ENCODE measurements at places on chromosomes 2 and 18.

DNA sequence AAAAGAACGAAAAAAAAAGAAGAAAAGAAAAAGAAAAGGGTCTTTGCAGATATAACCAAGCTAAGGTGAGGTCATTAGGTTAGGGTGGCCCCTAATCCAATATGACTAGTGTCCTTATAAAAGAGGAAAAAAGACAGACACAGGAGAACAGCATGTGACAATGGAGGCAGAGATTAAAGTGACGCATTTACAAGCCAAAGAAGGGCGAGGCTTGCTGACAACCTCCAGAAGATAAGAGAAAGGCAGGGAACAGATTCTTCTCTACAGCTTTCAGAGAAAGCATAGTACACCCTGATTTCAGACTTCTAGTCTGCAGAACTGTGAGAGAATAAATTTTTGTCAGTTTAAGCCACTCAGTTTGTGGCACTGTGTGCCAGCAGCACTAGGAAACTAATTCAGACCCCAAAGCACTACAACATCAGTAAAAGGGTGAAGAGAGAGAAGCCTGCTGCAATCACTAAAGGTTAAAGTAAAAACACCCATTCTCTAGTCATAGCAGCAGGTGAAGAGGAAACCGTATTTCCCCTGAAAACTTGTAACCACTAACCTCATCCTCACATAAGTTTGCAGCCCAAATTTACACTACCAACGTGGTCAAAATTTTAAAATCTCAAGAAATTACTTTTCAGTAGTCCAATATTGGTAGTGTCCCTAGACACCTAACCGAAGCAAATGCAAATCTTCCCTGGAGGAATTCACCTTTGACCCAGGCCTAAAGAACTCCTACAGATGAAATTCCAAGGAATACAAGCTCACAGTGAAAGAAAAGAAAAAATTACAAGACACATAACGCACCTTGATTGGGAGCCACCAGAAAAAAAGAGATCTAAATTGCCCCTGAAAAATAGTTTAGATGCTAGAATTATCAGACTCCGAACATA lies 17.5 kb downstream of the REEP1 start:
- DNase-seq = no peak

- no peak for DNase-seq
Measured at GRCh38 chr2:1715184-1716013, 28.9 kb downstream of the PXDN start.

DNA sequence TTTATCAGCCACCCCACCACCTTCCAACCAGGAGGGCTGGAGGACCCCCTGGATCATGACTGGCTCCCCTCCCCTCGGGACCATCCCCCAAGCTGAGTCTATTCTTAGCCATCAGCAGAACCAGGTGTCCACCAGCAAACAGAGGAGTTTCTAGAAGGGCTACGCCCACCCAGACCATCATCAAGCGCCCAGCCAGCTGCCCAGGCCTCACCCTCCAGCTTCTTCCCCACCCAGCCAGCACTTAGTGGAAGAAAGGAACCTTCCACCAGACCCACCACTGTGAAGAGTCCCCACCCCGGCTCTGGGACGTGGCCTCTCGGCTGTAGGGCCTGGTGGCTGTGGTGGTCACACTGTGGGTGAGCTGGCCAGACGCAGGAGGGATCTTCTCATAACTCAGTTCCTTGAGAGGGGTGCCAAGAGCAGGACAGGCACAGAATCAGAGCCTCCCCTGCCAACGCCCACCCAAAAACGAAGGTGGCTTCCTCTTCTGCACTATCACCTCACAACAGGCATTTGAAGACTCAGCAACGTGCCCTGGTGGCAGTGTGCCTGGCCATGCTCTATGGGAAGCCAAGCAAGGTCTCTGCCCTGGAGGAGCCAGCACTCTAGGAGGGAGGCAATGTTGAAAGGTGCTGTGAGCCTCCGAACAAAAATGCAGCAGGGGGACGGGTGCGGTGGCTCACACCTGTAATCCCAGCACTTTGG lies 19.0 kb downstream of the BIN1 start:
- no peak for DNase-seq

GRCh38 chr2:205496772-205497171 lies 185.5 kb upstream of the NRP2 start:
- DNase-seq = no peak

DNA sequence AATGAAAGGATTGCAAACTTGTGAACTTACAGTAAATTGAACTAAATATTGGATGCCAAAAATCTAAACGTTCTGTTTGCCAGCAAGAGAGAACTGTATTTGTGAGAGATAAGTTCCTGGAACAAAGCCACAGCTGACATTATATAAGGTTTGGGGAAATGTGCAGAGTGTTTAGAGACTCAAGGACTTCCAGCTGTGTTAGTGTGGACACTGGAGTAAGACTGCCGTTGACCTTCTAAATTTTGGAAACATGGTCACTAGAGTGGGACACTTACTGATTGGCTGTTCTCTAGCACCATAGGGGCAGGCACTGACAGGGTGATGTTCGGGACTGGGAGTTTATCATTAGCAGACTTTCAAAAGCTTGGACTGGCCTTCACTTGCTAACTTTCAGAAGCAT lies 40.5 kb downstream of the SCN9A start:
- no peak for DNase-seq

GRCh38 chr2:103268841-103269498 lies 507.1 kb downstream of the TMEM182 start:
- DNase-seq = no peak

GRCh38 chr2:117536139-117536538 lies 278.4 kb upstream of the DDX18 start:
- no peak for DNase-seq

DNA sequence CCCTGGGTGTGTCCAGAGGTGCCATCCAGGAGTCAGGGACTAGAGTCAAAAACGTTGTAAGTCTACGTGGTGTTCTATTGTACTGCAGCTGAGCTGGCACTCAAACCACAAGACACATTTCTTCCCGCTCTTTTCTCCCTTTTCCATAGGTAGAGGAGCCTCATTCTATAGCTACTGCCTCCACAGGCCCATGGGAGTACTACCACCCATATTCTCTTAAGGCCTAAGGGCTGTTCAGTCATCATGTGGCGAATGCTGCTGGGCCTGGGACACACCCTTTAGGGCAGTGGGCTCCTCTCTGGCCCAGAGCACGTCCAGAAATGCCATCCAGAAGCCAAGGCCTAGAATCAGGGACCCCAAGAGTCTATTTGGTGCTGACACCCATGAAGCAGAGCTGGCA lies 1271.7 kb downstream of the CNTNAP5 start:
- no peak for DNase-seq

GRCh38 chr2:161905389-161906046 lies 168.5 kb downstream of the DPP4 start:
- DNase-seq = no peak

- DNase-seq = no peak
Measured at GRCh38 chr2:180604077-180604476, 376.3 kb upstream of the UBE2E3 start.

DNA sequence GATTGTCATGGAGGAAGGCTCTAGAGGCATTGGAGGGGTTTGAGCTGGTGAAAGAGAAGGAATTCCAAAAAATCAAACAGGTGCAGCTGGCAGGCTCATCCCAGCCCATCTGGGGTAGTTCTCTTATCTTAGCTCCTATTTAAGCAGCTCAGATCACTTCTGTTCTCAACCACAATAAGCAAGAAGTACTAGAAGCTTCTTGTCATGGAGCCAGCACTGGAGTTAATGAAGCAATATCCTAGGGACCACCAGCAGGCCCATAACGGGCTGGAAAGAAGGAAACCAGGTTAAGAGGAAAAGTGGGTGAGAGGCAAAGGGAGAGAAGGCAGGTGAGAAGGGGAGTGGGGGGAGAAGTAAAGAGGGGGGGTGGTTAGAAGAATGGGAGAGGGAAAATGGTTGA lies 100.7 kb upstream of the ZFP36L2 start:
- no peak for DNase-seq

DNA sequence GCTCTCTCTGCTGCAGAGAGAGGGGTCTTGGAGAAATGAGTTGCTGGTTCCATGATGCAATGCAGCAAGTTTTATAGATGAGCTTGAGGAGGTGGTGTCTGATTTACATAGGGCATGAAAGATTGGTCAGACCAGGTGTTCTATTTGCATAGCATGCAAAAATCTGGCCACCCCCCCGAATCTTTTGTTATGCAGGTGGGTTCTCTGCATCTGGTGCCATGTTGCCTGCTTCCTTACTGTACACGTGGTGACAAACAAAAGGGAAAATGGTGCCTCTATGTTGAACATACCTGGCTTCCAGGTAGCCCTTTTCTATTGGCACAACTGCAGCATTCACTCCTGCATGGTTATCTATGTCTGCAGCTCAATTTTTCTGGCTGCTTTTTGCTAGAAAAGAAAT lies 169.4 kb downstream of the GALNT1 start:
- no peak for DNase-seq

GRCh38 chr2:200600549-200601225 lies 14.9 kb downstream of the AOX1 start:
- no peak for DNase-seq

- no peak for DNase-seq
Measured at GRCh38 chr2:105969552-105969951, 224.5 kb downstream of the UXS1 start.

DNA sequence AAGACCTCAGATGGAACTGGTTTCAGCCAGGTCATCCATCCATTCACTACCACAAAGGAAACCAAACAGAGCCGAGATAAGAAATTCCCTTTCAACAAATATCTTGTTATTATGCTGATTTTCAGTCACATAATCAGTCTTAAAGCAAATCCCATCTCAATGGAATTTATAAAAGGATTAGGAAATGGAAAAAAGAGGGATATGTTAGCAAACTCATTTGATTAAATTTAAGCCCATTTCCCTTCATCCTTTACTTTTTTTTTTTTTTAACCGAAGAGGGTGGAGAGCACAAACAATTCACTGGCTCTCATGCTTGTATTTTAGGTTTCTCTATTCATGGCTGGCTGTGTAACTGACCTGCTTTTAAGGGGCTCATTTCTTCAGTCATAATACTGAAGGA lies 109.0 kb upstream of the GATA6 start:
- no peak for DNase-seq

DNA sequence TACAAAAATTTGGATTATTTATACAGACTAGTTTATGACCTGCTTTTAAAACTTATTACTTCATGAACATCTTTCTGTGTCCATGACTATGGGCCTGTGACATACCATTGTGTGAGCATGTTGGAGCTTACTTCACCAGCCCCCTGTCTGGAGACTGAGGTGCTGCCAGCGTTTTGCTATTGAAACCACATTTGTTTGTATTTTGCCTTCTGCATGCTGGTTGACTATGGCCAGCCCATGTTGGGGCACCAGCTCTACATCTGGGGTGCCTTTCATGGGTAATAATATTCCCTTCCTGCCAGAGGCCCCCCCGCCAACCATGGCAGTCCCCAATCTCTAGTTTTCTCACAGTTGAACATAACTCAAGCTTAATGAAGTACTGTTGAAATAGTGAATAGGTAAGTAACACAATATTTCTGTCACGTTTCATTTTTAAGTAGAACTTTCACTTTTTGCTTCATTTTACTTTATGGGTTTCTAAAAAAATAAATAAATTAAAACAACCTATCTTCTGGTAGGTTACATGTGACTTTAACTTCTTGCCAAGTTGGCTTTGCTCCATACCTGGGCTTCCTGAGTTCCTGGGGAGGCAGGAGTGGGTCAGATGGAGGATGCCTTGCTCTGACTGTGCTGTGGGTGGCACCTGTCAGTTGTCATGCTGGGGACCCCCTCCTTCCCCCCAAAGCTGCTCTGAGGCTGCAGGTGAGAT lies 63.9 kb downstream of the DGKD start:
- DNase-seq = no peak

DNA sequence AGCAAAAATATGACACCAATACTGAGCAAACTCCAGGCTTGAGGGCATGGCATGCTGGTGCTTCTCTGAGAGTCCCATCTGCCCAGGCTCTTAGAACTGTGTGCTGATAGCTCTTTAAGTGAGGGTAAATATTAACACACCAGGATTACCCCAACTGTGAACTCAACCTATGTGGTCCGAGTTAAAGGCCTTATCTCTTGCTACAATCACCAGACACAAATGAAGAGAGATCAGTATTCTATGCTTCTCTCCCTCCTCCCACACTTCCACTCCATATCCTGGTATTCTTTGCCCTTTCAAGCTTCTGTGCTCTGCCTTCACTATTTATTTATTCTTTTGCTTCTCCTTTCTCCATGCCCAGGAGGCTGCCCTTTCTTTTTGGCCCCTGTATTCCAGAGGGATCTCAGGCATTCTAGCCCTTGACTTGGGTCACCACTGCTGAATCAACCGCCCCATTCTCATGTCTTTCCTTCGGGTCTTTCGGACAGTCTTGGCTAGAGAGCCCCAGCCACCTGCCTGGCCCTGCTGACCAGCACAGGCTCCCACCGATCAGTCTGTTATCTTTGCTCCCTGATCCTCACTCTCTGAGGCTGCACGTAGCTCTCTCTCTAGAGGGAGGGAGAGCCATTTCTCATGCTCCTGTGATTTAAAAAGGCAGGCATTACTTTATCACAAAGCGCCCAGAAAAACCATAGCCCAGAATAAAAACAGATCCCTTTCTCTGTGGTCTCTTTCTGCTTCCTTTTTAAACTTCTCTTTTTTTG lies 17.2 kb upstream of the HK2 start:
- DNase-seq = peak; percentile 14

DNA sequence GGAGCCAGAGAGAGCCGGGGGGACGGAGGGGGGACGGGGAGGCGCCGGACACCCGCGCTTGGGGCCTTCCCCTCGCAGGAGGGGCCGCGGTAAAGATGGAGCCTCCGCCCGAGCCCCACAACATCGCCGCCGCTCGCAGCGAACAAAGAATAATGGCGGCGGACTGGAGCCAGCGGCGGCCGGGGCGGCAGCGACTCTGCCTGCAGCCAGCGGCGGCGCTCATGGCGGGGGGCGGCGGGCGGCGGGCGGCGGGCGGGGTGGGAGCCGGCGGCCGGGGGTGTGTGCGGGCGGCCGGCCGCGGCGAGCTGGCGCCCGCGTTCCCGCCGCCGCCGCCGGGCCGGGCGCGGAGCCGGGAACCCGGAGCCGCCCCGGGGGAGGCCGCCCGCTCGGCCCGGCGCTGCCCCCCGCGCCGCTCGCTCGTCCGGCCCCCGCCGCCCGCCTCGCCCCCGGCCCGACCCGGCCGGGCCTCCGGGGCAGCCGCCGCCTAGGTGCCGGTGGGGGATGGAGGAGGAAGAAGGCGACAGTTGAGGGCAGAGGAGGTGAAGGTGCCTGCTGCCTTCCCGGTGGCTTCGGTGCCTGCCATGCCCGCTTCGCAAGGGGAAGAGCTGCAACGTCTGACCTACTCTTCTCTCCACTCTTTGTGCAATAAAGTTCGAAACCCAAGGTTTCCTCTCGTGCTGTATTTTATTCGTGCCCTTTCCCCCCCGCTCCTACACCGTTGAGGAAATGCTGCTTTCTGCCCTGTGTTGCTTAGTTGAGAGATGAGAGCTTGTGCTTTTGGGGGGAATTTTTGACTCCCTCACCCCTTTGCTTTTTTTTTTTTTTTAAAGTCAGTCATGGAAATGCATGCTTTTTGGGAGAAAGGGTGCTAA lies 634 bp downstream of the CREB1 start:
- peak; percentile 24 for DNase-seq

GRCh38 chr2:221549143-221549542 lies 23.0 kb downstream of the EPHA4 start:
- DNase-seq = no peak

- DNase-seq = no peak
Measured at GRCh38 chr2:45891719-45892424, 240.4 kb downstream of the PRKCE start.

GRCh38 chr2:75667884-75668283 lies 21.3 kb downstream of the MRPL19 start:
- DNase-seq = no peak

GRCh38 chr2:62163106-62163831 lies 32.6 kb upstream of the B3GNT2 start:
- DNase-seq = no peak
